ENCODE measurements at places on chromosomes 12 and 14. TPM values are rescaled to one million over a fixed set of nuclear protein-coding genes. Genes with fewer than 3 reads are reported as not detected.

Gene CLEC9A
- total RNA-seq, result not detected

Gene PLEKHA5
- total RNA-seq, result 4.5 TPM

Gene NKX2-1
- total RNA-seq, result not detected

Gene NPFF
- not detected for total RNA-seq

Gene LGR5
- not detected for total RNA-seq

Gene KRT3
- total RNA-seq, result not detected

- no peak for DNase-seq
Observed at GRCh38 chr14:39251547-39251946, 17.8 kb downstream of the MIA2 start.

DNA sequence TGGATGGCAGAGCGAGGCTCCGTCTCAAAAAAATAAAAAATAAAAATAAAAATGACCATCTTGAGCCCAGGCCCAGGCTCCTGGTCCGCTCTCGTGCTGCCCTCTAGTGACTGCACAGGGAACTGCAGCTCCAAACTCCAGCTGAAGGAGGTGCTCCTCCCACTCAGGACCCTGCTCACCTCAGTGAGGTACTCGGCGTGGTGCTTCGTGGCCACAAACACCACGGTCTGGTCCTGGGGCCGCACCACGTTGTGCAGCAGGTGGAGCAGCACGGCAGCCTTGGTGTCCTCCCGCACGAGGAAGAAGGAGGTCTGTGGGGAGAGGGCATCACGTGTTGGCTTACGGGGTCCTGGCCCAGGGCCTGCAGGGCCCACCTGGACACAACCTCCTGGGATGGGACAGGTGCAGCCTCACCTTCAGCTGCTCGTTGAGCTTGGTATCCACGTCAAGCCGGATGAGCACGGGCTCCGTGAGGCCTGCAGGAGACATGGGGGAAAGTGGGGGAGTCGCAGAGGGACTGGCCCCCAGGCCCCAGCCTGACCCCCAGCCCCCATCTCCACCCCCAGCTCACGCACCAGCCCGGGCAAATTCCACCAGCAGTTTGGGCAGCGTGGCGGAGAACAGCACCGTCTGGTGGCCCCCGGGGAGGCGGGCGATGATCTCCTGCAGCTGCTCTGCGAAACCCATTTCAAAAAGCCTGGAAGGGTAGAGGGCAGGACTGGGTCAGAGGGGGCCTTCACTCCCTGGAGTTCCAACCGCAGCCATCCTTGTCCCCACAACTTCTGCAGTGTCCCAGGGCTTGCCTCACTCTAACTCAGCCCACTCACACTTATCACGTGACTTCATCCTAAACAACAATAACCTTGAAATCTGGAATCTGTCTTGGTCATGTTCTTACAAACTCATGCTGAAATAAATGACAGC is 10.6 kb downstream of the DDX54 start:
- DNase-seq, result peak; percentile 88

- DNase-seq, result no peak
Observed at GRCh38 chr14:23183158-23183470, 346 bp downstream of the SLC7A8 start.

- no peak for DNase-seq
Observed at GRCh38 chr12:11725686-11726085, 76.2 kb downstream of the ETV6 start.

GRCh38 chr14:61470961-61471293 is 149.5 kb downstream of the PRKCH start:
- no peak for DNase-seq

DNA sequence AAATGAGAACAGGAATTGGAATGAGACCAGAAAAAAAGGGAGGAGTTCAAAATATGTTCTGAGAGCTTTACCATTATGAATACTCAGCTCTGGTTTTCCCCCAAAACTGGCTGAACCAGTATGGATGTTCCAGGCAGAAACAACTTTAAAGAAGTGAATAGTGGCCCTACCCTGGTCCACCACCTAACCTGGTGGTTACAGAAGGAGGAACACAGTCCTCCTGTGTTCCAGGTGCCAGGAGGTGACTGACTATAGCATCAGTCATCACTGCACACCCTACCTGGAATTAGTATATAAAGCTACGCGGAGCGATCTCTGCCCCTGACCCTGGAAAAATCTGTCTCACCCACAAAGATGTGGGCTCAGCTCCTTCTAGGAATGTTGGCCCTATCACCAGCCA is at the start of gene A2ML1:
TSS of gene A2ML1 (plus strand) at position 324 of the 400 bp plus-strand sequence. CDS start at position 355, 31 bp downstream.
- DNase-seq, result no peak

DNA sequence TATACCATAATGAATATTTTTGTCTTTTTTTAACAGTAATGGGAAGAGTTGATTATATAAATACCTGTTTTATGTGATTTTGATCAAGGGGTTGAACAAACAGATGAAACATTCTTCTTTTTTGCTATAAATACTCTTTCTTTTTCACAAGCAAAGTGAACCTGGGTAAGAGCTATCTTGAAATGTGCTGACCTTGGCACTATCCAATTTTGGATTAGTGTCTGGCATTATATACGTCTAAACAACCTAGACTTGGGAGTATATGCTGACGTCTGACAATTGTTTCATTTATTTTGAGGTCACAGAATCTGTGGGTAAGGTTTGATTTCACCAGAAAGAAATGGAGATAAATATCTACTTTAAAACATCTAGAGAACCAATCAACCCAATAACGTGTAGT is 716.0 kb upstream of the STXBP6 start:
- no peak for DNase-seq

- DNase-seq, result no peak
Observed at GRCh38 chr14:89134640-89135039, 282.4 kb downstream of the FOXN3 start.

GRCh38 chr12:50785406-50786001 is 21.6 kb downstream of the ATF1 start:
- DNase-seq, result no peak

DNA sequence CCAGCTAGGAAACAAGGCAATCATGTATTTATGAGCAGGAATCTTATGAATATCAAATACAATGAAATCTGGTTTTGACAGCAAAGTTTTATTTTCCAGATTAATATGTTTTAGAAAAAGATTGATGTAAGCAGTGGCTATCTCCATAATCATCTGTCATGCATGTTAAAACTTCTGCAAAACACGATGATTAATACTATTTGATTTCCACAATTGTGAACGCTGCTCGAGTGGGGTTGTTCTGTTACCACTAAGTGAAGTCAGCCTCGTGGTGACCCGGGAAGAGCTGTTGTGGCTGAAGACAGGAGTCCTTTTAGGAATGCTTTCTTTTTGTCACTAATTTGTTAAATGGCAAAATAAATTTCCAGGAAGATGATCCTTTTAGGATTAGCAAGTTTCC is 9.4 kb downstream of the CFAP251 start:
- DNase-seq, result no peak

DNA sequence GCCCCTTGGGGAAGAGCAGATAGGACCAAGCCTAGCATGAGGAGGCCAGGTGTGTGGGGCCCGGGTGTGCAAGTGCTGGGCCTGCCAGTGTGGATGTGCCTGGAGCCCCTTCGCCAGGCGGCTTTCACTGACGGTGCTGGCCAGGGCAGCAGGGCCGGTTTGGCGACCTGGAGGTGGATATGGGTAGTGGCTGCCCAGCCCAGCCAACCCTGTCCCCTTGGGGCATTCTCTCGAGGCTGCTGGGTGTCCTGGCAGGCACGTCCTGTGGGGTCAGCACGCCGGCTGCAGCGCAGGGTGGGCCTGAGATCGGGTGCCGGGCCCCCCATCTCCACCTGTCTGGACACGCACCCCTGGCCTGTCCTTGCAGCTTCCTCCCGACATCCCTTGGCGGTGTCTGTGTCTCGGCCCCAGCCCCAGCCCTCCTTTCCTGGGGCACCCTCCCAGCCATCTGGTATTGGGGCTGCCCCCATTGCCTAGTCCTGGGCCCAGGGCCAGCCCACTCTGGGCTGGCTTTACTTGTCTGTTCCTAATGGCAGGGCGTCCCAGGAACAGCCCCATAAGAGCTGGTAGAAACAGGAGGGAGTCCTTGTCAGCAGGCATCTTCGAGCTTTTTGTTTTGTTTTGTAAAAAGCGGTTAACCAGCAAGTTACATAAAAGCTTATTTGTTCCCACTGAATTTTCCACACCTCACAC is 7.2 kb upstream of the CRIP2 start:
- no peak for DNase-seq

DNA sequence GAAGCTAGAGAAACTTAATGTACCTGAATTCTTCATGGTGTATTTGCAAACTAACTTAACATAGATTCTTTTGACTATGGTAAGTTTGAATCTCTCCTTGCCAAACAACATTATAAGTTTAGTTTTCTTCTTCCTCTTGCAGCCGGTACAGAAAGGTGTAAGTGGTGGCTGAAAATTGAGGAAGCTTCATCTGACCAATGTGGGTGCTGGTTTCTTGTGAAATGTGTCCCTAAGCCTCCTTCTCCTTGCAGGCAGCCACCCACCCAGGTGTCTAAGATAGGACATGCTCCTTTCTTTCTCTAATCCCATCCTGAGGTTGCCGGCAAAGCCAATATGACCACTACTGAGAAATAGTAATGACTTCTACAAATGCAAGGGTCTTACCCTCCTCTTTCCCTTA is 20.6 kb downstream of the GSG1 start:
- no peak for DNase-seq

DNA sequence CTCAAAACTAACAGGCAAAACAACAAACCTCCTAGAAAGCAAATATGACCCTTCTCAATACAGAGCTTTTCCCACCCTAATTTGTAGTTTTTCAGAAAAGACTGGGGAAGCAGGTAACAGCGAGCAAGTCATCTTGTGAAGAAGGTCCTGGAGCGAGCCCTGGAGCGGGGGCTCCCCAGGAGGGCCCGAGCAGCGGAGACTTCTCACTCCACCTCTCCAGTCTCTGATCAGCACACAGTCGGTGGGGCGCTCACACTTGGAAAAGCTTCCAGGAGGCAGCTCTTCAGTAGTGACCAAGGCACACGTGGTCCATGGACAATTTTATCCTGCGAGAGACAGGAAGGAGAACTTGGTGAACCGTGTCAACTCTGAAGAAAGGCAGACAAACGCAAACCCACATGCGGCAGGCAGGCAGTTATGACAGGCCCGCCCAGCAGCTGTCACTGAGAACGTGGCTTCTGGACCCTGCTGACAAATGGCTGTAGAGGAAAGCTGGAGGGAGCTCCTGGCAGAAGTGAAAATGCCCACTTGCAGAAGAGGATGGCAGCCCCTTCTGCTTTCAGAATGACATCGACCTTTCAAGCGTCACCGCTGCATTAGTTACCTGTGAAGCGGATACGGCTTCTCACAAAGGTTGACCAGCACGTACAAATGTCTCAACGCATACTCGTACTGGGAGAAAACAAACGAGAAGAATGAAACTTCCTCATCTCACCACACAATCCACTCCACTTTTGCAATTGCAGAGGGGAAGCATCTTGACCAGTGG is 44.2 kb downstream of the LGMN start:
- no peak for DNase-seq

DNA sequence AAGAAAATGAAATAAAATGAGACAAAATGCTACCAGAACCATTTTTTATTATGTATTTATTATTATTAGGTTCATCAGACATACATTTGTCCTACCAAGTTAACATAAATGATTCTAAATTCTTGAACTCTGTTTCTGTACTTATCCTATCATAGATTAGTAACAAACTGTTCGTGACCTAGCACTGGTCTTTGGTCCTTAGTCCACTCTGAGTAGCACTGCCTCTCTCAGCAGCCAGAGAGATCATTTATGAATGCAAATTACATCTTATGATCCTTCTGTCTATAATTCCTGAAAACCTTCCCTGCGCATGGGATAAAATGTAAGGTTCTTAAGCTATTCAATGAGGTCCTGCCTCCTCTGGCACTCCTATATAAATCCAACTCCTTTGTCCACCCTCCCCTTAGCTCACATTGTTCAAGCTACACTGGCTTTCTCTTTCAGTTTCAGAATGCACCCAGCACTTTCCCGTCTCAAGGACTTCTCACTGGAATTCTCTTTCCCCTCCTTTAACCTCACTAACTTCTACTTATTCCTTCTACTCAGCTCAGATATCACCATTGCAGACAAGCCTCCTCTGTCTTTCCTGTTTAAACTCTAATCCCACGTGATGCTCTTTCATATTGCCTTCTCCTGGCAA is 17.1 kb downstream of the PDZRN4 start:
- no peak for DNase-seq

DNA sequence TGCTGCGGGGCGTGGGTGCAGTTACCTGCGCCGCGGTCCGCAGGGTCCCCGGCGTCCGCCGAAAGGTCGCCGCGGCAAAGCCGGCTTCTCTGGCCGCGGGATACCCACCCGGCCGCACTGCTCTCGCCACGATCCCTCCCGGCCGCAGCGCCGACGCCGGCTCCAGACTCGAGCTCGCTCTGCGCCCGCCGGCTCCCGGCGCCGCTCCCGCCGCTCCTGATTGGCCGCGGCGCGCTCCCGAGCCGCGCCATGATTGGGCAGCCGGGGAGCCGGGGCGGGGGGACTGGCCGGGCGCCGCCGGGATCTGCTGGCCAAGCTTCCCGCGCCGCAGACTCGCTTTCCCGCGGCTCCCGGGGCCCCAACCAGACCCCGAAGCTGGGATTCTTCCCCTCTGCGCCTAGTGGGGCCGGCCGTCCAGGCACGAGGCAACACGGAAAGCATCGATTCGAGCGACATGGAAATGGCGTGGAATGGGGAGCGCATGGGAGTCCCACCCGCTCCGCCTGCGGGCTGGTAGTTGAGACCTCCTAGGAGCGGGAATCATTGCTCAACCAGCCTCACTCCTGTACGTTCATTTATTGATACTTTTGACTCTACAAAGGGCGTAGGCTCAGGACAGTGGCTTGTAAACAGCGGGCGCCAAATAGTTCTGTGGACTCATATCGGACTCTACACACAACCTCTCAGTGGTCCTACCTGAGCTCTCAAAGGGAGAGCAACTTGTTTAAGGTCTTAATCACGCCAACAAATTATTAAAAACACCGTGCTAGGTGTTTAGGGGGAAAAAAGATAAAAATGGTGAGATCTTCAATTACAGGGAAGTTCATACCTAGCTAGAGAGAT is 36.4 kb upstream of the STON2 start:
- peak; percentile 69 for DNase-seq

DNA sequence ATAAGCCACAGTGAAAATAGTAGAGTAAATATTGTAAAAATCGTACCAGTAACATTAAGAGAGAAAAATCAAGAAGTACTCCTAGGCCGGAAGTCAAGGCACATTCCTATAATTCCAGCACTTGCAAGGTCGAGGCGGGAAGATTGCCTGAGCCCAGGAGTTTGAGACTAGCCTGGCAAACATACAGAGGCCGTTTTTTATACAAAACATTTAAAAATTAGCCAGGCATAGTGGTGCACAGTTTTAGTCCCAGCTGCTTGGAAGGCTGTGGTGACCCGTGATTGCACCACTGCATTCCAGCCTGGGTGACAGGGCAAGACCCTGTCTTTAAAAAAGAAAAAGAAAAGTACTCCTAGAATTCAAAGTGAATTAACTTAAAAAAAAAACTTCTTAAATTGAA is 341.8 kb downstream of the C12orf50 start:
- DNase-seq, result no peak

DNA sequence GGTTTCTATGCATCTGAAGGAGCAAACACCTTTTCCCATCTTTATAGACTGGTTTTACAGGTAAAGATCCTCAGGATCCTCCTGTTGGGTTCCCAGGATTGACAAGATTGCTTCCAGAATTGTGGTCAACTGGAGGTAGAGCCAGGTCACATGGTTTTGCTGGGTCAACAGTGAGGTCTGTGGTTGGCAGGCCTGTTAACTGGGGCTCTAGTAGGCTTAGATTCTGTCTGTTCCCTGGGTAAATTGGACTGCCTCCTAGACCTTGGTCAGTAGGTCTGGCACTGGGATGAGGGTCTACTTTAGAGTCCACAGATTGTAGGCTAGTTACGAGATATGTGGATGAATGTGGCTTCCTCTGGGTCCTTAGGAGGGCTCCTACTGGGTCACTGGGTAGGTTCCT is 3.5 kb upstream of the PZP start:
- DNase-seq, result no peak
